AG20443 (cell line): ENCODE measurements at places on chromosomes 16 and 17.

DNA sequence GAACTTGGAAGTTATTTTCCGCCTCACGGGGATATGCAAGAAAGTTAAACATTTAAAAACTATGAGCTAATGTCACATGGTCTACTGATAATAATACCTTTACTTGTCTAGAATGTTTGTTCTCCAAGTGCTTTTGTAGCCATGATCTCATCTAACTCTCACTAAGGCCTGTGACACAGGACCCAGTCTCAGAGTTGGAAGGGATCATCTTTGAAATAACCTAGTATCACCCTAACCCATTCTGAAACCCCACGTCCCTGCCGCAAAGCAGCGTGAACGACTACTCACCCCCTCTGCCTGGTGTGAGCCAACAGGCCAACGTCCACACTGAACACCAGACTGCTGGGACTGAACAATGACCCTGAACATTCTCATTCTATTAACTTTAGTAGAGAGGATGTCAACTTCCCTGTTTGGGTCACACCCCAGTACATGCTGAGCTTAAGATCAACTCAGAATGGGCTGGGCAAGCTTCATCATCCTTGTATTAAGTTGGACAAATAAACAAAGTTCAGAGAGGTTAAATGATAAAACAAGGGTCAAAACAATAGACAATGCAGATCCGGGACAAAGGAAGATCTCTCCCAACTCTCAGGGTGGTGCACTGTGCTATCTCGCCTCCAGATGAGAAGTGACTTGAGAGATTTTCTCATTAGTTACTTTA lies 54.8 kb upstream of the BCAR1 start:
- no peak for DNase-seq

GRCh38 chr16:80824623-80825364 lies 20.4 kb upstream of the CDYL2 start:
- peak; percentile 49 for DNase-seq

DNA sequence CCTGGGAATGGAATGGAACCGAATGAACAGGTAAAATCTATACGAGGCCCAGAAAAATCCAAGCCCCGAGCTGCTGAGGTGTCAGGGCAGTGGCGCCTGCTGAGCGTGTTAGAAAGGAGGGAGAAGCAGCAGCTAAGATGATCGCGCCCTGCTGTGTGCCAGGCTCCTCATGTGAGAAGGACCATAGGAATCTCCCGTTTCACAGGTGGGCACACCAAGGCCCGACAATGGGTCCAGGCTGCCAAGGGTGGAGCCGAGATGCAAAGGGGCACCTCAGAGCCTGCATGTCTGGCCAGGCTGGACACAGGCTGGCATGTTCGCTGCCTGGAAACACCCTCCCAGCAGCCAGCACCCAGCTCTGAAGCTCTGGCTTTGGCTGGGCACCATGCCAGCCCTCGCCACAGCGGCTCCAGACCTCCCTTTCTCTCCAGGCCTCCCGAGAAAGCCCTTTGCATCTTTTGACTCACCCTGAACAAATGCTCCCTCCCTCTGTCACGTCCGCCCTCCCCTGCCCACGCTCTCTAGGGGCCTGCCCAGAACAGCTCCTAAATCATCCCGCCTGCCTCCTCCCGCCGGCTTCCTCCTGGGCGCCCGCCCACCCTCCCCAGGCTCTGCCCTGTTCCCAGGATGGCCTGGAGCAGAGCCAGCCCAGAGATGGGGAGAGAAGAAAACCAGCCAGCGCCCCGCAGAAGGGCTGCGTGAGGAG lies 217.8 kb upstream of the GSE1 start:
- DNase-seq = peak; percentile 97

- DNase-seq = peak; percentile 48
Measured at GRCh38 chr17:27569257-27569722, 61.7 kb upstream of the LGALS9 start.

DNA sequence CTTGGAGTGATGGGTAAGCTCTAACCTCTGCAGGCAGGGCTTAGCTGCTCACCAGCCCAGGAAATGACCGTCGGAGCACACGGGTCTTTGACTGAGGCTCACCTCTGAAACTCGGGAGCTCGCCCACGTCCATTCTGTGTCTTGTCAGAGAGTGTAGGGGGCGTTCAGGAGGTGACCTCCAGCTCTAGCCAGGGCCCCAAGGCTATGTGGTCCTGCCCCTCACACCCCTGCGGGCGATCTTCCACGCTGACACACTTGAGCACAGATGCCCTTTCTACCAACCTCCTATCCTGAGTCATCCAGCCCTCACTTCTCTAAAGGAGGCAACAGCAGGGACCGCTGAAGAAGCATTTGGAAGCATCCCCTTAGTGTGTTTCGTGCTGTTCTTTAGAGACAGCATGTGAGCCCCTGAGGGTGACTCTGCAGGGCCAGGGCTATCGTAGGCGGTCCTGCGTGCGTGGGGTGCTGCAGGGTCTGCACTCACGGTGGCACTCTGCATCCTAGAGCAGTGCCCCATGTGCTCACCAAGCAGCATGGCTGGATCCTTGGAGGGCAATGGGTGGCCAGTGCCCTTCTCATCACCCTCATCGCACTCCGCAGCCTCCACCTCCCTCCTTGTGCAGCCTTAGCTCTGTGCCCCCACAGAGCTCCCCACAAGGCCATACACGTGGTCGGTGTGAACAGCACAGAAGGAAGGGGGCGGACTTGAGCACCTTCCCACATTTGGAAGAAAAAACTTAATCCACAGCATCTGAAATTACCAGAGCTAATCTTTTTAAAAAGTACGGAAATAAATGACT lies 33.8 kb downstream of the SLC47A1 start:
- no peak for DNase-seq

GRCh38 chr17:21021208-21021803 lies 21.5 kb downstream of the USP22 start:
- no peak for DNase-seq

DNA sequence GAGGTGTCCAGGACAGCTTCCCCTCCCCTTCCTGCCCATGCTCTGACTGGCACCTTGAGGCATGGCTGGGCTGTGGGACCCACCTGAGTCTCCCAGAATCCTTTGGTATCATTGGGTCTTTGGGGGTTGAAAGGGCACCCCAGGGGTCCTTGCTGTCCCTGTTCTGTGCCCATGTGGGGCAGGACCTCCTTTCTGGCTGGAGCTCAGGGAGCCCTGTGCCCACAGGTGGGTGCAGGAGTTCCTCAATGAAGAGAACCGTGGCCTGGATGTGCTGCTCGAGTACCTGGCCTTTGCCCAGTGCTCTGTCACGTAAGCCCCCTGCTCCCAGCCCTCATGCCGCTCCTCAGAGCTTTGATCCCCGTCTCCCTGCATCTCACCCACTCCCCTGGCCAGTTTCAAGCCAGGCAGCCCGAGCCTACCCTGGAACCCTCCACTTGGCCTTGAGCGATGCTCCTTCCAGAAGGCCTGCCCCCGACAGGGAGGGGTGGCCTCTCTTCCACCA lies 11.8 kb downstream of the FMNL1 start:
- no peak for DNase-seq

- DNase-seq = no peak
Measured at GRCh38 chr16:47358816-47359215, 102.0 kb downstream of the ITFG1 start.

- no peak for DNase-seq
Measured at GRCh38 chr17:74452033-74452840, 14.2 kb upstream of the CD300A start.

DNA sequence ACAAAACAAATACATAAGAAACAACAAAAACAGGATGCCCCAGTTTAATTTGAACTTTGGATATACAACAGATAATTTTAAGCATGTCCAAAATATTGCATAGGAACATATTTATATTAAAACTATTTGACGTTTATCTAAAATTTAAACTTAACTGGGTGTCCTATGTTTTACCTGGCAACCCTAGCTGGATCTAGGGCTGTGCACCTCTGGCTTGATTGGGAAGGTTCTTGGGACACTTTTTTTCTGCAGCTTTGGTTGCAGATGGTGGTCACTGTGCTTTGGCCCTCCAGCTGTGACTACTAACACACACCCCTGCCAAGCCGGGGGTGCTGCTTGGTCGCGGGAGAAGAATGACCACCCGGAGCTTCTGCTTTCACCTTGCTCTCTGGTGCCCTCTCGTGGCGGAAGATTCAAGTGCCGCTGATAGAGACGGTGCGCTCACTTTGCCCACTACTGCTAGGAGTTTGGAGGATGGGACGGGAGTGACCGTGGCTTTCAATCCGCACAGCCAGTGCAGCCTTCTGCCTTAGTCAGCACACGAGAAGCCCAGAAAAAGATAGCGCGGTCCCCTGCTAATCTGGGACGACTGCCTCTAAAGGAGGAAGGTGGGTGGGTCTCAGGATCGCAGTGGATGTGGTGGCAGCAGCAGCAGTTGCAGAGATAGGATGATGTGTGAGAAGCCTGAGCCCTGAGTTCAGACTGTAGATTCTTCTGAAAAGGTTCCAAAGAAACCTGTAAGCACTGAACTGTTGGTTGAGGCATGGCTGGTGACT lies 6.7 kb downstream of the SPACA3 start:
- peak; percentile 90 for DNase-seq

DNA sequence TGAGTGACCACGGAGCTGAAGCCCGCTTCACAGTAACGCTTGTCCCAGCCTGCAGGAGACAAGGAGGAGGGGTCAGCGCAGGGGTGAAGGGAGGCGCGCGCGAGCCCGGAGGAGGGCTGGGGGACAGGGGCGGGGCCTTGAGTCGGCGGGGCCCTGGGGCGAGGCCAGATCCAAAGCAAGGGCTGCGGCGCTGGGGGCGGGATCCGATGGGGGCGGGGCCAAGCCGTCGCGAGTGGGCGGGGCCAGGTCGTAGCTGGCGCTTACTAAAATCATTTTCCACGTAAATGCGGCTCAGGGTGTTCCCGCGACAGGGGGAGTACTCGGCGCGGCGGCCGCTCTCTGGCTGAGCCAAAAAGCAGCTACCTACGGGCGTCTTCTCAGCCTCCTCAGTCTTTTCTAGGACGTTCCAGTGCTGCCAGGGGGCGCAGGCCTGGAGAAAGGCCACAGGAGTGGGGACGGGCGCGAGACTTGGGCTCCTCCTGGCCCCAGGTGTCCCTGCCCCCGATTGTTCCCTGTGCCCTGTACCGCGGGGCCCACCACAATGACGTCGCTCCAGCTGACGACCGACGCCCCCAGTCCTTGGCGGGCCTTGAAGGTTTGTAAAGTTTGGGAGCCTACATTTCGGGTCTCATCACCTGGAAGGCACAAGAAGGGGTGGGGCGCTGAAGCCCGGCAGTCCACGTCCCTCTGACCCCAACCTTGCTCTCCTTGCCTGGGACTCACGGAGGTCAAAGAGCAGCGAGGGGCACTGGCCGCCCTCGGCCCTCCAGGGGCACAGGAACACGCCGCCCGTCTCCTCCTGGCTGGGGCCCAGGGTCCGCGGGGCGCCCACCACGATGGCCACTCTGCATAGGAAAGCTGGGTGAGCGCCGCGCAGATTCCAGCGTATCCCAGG lies 3.9 kb downstream of the ITGA2B start:
- DNase-seq = peak; percentile 91

- no peak for DNase-seq
Measured at GRCh38 chr17:81983011-81983638, 5.7 kb downstream of the ASPSCR1 start.

DNA sequence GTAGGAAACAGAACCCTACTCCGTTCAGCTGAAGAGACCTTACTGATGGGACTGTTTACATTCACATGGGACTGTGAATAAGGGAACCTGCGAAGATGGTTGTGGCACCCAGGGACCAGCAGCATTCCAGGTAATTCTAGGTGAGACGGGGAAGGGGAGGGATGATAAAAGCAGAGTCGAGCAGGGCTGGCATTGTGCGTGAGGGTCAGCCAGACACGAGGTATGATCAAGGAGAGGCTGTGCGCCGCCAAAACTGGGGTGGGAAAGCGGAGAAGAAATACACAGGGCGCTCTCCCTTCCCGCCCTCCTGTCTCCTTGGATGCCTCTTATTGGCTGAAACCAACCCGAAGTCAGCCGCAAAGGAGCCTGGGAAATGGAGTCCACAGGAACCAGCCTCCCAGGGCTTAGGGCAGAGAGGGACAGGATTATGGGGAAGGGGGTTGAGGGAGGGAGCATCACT lies 38.4 kb upstream of the CSNK2A2 start:
- DNase-seq = peak; percentile 82

GRCh38 chr16:79659344-79659743 lies 58.8 kb upstream of the MAF start:
- DNase-seq = no peak

DNA sequence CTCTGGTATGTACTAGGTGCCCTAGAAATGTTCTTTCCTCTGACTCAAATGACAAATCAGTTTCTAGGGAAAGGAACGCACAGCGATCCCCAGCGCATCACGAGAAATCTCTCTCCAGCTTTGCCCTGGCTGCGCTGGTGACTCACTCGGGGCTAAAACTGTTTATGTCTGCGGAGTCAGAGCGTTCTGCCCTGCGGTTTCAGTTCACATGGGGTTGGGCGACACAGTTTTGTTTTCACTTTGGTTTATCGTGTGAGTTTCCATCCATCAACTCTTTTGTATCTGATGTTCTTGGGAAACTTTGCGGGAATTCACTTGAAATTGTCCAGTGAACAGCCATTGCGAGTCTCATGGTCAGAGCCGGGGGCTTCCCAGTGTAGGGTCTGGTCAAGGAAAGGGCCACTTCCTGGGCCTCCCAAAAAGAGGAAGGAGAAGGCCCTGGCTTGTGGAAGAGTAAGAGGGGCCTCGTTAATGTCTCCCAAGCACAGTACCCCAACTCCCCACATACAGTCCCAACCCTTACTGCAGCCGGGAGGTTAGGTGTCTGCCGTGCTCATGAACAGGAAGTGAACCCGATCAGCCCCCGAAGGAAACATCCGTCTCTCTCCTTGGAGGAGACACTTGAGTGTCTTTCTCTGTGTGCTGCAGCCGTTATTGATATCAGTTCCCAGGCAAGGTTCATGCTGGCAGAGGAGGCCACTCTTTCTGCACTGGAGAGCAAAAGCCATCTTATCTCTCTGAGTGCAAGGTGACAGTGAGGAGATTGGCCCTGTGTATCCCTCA lies 643.2 kb downstream of the WWOX start:
- DNase-seq = no peak

DNA sequence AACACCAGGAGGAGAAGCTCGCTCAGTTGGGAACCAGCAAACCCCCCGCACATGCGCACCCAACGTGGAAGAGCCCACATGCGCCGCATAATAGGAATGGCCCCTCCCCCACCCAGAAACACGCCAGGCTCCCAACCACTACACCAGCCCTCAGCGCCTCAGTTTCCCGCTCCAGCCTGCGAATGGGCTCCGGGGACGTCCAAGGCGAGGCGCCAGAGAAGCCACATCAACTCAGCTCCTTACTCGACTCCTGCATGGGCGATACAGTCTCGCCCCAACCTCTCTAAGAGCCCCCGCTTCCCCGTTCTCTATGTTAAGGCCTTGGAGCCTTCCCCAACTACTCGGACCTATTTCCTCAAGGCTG lies 504 bp downstream of the SRSF1 start:
- peak; percentile 80 for DNase-seq

GRCh38 chr16:78844682-78845081 lies 745.2 kb downstream of the WWOX start:
- DNase-seq = no peak

- DNase-seq = peak; percentile 62
Measured at GRCh38 chr17:17810084-17810894, 26.5 kb downstream of the SREBF1 start.

DNA sequence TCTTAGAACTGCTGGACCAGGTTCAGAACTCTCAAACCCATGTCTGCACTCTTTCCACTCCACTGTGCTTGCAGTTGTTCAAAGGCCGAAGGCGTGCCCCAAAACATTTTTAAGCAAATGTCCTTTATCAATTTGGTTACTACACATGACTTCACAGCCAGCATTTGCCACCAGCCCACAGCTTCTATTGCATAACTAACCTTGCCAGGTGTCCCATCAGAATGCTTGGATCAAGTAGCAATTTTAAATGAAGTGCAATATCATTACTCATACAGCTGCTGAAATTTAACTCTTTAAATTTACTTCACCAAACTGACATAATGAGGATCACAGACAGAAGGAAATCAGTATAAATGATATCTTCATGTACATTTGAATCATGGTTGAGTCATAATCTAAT lies 29.8 kb upstream of the HS3ST3A1 start:
- DNase-seq = no peak
